ENCODE measurements at places on chromosomes 12 and 14. TPM values are rescaled to one million over a fixed set of nuclear protein-coding genes. Genes with fewer than 3 reads are reported as not detected.

Gene SYNDIG1L
- total RNA-seq, result not detected

Gene TAS2R20
- under 0.01 TPM for total RNA-seq

Gene NPFF
- total RNA-seq, result not detected

Gene GPR162
- total RNA-seq, result 2.7 TPM

Gene CLEC14A
- 6.2 TPM for total RNA-seq

Gene NOP9
- total RNA-seq, result 17.2 TPM

Gene RARG
- 27.4 TPM for total RNA-seq

Gene GLIPR1
- total RNA-seq, result 43.0 TPM

Gene CLEC12A
- total RNA-seq, result not detected

Gene CCDC196
- total RNA-seq, result not detected

Gene LRRK2
- 0.84 TPM for total RNA-seq

Gene TMPRSS12
- not detected for total RNA-seq

Gene PLCZ1
- not detected for total RNA-seq

Gene SLC7A8
- total RNA-seq, result 0.34 TPM

Gene PGF
- total RNA-seq, result 1.6 TPM

Gene TAS2R50
- total RNA-seq, result not detected

Gene KLRG1
- total RNA-seq, result 1.7 TPM

Gene LAG3
- 0.74 TPM for total RNA-seq

Gene LRRC10
- total RNA-seq, result not detected

Gene SLC17A8
- not detected for total RNA-seq

Gene SERPINA3
- total RNA-seq, result 2.1 TPM

Gene FOXM1
- 71.1 TPM for total RNA-seq

Gene KRT4
- total RNA-seq, result not detected

Gene EXOC3L4
- total RNA-seq, result not detected

Gene OTOGL
- 0.17 TPM for total RNA-seq

Gene NRXN3
- total RNA-seq, result 0.15 TPM

Gene MIA2
- 7.7 TPM for total RNA-seq

Gene CDCA3
- 118 TPM for total RNA-seq

Gene PRKD1
- total RNA-seq, result 6.4 TPM

Gene CIDEB
- 1.3 TPM for total RNA-seq

Gene DIO2
- 0.45 TPM for total RNA-seq

Gene ITGA5
- total RNA-seq, result 355 TPM

Gene KRT71
- total RNA-seq, result not detected

Gene SELPLG
- total RNA-seq, result 0.74 TPM

Gene SERPINA6
- total RNA-seq, result not detected

All from bronchus fibroblast of lung (primary cell).